Activated naive CD4-positive, alpha-beta T cell (primary cell): ENCODE measurements at places on chromosomes 2 and 18.

DNA sequence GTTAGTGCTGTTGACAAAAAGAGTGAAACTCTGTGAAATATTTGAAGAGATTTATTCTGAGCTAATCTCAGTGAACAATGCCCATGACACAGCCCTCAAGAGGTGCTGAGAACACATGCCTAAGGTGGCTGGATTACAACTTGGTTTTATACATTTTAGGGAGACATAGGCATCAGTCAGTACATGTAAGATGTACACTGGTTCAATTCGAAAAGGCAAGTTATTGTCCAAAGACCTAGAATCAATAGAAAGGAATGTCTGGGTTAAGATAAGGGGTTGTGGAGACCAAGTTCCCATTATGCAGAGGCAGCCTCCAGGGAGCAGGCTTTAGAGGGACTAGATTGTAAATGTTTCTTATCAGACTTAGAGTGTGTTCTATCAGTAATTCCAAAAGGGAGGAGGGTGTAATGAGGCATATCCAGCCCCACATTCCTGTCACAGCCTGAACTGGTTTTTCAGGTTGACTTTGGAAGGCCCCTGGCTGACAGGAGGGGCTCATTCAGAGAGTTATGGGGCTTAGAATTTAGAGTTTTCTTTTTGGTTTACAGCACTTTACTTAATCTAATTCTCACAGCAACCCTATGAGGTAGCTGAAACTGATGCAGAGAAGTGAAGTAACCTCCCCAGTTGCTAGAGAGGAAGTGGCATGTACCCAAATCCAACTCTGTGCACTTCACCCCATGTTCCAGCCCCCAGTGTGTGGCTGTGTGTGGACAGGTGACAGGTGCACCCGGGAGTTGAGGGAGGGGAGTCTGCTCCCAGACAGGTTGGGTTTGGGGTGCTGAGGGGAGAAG, 28.3 kb upstream of the ASAP2 start:
- DNase-seq = no peak

- peak; percentile 4 for DNase-seq
Measured at GRCh38 chr18:63157293-63158011, 162.1 kb downstream of the BCL2 start.

GRCh38 chr2:10426726-10427617, 21.2 kb downstream of the ODC1 start:
- DNase-seq = no peak

GRCh38 chr18:44474591-44474990, 206.1 kb upstream of the SETBP1 start:
- DNase-seq = no peak

GRCh38 chr2:46847185-46847710, 68.4 kb downstream of the MCFD2 start:
- DNase-seq = no peak

GRCh38 chr18:48809365-48809764, 141.4 kb downstream of the SMAD7 start:
- DNase-seq = no peak

- no peak for DNase-seq
Measured at GRCh38 chr2:66899648-66900047, 464.7 kb downstream of the MEIS1 start.

GRCh38 chr2:146451972-146452371, 1392.9 kb upstream of the ACVR2A start:
- DNase-seq = no peak

- no peak for DNase-seq
Measured at GRCh38 chr18:67670024-67670543, 153.6 kb upstream of the DSEL start.
